ENCODE measurements at places on chromosomes 4 and X.

- no peak for DNase-seq
Measured at GRCh38 chr4:40152637-40153036, 44.2 kb upstream of the RHOH start.

- DNase-seq: no peak
Measured at GRCh38 chr4:142752202-142752786, 93.8 kb downstream of the INPP4B start.

DNA sequence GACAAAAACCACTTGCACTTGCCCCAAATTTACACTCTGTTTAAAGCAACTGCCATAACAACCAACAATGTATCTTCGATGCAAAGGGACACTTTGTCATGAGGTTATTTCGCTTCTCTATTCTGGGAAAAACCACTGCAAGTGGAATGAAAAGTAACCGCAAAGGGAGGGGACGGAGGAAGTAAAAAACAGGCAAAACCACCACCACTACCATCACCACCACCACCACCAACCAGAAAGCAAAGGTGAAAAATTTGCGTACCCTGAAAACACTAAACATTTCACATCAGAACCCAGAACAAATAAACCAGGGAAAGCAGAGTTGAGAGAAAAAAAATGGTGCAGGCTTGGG is 1.2 kb upstream of the N4BP2 start:
- peak; percentile 85 for DNase-seq

- no peak for DNase-seq
Measured at GRCh38 chr4:142377342-142378091, 468.6 kb downstream of the INPP4B start.

DNA sequence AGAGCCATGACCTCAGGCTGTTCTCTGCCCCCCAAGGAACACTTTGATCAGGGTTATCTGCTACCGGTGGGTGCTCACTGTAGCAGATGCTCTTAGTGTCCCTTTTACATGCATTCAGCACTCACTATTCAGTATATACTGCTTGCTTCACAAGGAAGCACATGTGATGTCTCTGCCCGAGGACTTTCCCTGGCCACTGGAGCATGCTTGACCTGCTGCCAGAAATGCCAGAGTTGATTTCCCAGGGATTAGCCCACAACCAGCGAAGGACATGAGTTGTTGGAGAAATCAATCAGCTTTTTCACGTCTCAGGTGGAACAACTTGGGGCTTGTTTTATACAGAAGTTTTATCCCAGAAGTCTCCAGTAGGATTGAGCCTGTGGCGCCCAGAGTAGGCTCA is 51.2 kb upstream of the RPS6KA3 start:
- no peak for DNase-seq

- DNase-seq: no peak
Measured at GRCh38 chr4:103994059-103994458, 274.3 kb upstream of the TACR3 start.

GRCh38 chrX:9316096-9316495 is 148.8 kb upstream of the TBL1X start:
- DNase-seq: peak; percentile 80
